Activated CD8-positive, alpha-beta memory T cell treated with anti-CD3 and anti-CD28 coated beads, Interleukin-2, amount 10 ng/mL, durations not matched to agents 7 days and 5 days (primary cell): ENCODE measurements at places on chromosomes 1 and 21.

- no peak for DNase-seq
These were observed 243.1 kb downstream of the CACNA1E start for GRCh38 chr1:181726320-181727012.

DNA sequence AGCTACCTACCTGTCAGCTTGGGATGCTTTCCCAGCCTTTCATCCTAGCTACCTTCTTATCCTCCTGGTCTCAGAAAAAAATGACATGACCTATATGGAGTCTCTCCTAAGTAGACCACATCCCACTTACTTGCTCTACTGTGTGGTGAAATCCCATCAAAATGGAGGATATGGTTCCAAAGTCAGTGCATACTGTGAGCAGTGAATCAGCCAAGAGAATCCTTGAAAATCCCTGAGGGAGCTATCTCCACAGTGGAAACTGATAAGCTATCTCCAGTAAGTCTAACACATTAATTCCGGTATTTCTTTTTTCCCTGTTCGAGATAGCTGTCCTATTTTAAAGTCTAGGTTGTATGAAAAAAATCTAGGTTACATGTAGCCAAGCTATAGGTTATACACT, 189.7 kb downstream of the FGGY start:
- no peak for DNase-seq

- no peak for DNase-seq
These were observed 480 bp downstream of the CADM3 start for GRCh38 chr1:159171688-159172501.

DNA sequence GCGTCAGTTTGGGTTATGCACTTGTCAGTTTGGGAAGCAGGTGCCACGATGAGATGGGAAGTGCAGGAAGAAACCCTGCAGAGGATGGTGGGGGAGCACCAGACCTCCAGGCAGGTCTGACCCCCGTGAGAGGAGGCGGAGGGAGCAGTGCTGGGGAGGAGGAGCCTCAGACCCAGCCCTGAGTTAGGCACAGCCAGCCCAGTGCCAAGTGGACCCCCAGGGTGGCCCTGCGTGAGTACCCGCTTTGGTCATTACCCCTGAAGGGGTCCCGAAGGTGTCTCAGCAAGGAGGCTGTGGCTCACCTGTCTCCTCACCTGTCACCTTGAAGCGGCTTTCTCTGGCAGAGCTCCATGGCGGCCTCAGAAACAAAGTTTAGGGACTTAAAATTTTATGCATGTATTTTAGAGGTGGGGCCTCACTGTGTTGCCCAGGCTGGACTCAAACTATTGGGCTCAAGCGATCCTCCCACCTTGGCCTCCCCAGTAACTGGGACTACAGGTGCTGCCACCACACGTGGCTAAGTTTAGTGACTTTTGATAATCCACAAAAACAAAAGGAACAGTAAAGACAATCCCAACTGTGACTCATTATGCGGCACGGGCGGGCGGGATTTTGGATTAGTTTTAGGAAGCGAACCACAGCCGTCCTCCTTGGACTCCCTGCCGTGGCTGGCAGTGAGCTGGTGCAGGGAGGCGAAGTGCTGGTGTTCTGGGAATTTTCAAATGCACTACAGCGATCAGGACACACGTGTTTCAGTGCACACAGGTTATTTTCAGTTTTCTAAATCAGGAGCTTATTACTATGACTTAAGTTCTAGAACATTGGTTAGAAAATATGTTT, 4.7 kb downstream of the AGPAT3 start:
- DNase-seq, result no peak

DNA sequence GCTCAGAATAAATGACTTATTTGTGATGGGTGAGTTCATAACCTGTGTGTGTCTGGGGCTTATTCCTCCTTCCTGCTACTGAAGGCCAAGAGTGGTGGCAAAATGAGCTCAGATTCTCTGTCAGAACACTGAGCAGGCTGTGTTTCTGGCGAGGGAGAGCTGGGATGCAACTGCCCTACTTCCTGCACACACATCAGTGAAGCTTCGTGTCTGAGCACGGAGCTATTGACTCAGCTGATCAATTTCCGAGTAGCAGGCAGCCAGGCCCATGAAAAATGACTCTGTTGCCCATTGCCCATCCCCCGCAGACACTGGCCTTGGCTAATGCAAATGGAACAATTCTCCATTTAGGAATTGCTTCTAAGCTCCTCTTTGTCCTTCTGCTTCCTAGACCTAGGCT, 27.7 kb downstream of the TNR start:
- no peak for DNase-seq

- no peak for DNase-seq
These were observed 18.6 kb upstream of the RASAL2 start for GRCh38 chr1:178075333-178075732.

DNA sequence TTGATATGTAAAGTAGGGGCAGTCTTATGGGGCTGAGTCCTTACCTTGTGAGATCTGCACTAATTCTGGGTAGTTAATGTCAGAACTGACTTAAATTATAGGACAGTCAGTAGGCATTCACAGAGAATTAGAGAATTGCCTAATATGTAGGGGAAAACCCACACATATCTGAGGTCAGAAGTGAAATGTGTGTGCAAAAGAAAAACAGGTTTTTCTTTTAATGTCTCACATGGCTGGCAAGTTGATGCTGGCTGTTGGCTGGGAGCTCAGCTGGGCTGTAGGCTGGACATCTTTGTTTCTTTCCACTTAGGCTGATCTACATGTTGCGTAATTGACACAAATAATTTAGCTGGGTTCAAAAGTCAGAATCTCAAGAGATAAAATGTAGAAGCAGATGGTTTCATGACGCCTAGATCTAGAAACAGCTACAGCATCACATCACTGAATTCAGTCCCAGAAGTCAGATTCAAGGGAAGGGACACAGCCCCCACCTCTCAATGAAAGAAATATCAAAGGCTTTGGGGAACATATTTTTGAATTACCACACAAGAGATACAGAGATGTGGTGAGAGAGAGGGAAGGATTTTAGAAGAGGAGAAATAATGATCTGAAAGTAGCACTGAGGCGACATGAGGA, 98.9 kb downstream of the TNFSF18 start:
- DNase-seq, result no peak

DNA sequence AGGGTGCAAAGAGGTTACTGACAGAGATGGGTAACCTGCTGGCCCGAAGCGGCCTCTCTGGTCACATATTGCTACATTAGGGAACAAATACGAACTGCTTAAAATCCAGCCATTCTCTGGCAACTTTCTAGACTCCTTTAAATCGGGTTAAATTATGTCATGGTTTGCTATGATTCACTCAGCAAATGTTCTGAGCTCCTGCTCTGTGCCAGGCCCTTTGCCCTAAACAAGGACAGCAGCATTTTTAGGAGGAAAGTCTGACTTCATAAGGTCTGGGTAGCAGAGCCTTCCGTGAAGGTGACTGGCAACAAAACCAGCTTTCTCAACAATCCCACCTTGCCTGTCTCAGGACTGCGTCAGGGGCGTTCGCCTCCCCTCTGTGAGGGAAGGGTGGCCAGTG, 15.4 kb downstream of the ZP4 start:
- no peak for DNase-seq

- DNase-seq, result no peak
These were observed 1.6 kb downstream of the SLC19A2 start for GRCh38 chr1:169484101-169484500.

- DNase-seq, result no peak
These were observed 88.3 kb downstream of the COL24A1 start for GRCh38 chr1:86068271-86068721.

GRCh38 chr1:172907834-172908326, 142.9 kb downstream of the TNFSF18 start:
- no peak for DNase-seq

DNA sequence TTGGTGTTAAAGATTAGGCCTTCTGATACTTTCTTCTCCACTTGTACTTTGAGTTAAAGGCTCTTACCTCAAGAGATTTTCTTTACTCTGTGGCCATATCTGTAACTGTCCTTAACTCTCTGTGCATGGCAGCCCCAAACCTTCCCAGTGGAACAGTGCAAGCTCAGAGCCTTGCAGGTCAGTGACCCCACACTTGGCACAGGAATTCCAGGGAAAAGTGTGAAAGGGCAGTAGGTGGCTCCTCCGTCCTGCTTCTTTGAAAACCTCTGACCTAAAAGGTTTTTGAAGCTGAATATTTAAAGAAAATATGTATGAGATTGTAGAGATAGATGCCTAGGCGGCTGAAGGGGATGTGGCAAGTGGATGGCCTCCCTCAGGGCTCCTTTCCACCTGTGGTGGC, 26.3 kb downstream of the ITSN1 start:
- no peak for DNase-seq

DNA sequence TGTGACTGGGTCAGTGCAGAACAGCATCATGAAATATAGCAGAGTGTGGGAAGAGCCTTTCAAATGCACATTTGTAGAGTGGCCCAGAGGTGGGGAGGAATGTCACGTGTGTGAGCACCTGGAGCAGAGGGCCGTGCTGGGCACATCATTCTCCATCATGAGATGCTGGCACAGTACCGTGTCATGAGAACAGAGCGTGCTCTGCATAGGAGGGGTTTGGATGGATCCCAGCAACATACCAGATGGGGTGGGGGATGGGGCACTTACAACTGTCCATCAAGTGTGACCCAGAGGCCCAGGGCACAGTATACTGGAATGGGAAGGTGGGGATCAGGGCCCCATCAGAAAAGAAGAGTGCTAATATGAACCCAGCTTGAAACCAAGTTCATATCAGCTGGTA, 182.0 kb downstream of the LMX1A start:
- DNase-seq, result no peak
